Stimulated activated effector memory CD8-positive, alpha-beta T cell treated with anti-CD3 and anti-CD28 coated beads, Interleukin-12 subunit alpha, Interleukin-12 subunit beta, amount 100 ng/mL, for 72 hours (primary cell): ENCODE measurements at places on chromosomes 4 and X.

GRCh38 chr4:30783751-30784150 is 63.6 kb downstream of the PCDH7 start:
- no peak for DNase-seq

GRCh38 chr4:108586778-108587177 is 33.6 kb upstream of the RPL34 start:
- no peak for DNase-seq

GRCh38 chr4:2289311-2289954 is 27.5 kb upstream of the MXD4 start:
- DNase-seq: no peak

DNA sequence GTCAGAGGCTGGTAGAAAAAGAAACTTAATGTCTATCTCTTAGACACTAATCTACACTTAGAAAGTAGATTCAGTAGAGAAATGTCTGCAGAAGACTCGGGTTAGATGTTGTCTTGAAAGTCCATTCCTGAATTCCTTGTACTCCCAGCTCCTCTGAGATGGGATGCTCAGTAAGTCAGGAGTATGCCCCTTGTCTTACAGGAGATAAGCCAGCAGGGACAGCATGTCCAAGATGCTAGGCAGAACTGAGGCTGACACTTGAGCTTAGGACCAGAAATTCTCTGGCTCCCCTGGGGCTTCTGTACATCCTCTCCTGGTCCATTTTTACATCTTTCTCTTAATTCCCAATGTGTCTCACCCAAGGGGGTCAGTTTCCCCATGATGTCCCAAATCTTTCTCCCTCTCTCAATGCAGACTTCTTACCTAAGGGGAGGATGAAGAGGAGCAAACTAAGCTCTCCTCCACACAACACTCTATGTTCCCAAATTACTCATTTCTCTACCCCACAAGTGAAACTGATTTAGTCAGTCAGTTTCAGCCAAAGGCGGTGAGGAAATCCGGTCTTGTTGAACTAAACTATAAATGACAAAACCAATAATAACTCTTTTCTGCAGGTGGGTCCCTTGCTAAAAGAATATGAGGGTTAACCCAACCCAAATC is 558.2 kb upstream of the DIPK2B start:
- DNase-seq: no peak

GRCh38 chr4:178937130-178937529 is 1494.9 kb upstream of the AGA start:
- no peak for DNase-seq

DNA sequence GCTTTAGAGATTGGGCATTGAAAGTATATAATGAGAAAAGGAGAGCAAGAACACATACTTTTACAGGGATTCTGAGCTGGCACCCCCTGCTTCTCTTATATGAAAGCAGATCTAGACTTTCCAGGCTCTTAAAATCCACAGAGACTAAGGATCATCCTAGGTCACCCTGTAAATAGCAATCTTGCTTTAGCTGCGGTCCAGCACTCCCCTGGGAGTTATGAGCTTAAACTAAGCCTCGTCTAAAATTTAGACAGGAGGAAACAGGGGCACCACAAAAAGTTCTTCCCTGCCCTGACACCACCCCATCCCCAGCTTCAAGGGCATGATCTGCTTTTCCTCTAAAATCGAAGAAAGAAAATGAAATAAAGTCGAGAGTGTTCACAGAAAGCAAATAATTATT is 143.3 kb upstream of the KCNIP4 start:
- DNase-seq: no peak

DNA sequence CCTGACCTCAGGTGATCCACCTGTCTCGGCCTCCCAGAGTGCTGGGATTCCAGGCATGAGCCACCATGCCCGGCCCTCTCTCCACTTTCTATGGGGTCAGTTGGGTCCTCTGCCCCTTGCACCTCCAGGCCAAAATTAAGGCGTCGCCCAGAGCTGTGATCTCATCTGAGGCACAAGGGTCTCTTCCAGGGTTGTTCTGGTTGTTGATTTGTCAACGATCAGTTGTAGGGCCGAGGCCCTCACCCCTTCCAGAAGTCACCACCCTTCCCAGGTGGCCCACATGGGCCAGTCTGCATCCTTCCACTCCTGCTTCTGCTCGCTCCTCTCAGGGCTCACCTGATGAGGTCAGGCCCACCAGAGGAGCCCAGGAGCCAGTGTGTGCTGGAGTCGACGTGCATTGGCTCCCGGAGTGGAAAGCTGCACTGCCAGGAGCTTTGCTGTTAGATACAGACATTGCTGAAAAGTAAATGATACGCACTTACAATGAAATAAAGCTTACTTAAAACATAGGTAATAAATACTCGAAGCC is 14.3 kb upstream of the TMEM271 start:
- no peak for DNase-seq

DNA sequence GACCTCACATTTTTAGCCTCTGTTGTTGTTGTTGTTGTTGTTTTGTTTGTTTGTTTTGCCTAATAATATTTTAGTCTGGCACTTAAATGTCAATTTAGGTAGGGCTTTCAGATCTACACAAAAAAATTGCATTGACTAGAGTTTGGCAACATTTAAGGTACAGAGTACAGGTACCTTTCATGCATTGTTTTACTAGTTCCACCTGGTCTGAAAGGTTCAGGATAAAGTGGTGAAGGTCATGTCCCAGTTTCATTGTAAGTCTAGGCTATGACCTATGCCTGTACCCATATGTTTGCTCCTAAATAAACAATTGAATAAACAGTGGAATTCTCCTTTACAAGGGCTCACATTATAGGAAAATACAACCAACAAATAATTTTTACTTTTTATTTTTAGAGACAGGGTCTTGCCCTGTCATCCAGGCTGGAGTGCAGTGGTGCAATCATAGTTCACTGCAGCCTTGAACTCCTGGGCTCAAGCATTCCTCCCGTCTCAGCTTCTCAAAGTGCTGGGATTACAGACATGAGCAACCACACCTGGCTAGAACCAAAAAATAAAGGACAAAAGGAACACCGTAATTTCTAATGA is 13.8 kb downstream of the RNF128 start:
- DNase-seq: no peak

DNA sequence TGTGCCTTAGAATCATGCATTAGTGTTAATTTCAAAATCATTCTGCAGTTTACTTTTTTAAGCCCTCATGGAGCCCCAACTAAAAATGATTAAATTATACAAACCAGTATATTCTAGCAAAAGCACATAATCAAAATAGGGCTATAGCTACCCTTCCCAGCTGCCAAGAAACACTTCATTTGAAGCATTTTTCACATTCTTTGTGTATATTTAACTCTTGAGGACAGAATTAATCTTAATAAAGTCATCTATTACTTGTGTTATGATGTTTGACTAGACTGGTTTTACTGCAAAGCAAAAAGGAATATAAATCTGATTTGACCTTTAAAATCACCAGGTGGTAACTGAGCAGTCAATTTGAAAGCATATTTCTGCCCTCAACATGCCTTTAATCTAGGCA is 145.1 kb downstream of the PRDM5 start:
- DNase-seq: no peak

- no peak for DNase-seq
Measured at GRCh38 chrX:106249706-106250379, 81.7 kb downstream of the PWWP3B start.

- DNase-seq: no peak
Measured at GRCh38 chr4:49221209-49221608, 235.1 kb downstream of the CWH43 start.

DNA sequence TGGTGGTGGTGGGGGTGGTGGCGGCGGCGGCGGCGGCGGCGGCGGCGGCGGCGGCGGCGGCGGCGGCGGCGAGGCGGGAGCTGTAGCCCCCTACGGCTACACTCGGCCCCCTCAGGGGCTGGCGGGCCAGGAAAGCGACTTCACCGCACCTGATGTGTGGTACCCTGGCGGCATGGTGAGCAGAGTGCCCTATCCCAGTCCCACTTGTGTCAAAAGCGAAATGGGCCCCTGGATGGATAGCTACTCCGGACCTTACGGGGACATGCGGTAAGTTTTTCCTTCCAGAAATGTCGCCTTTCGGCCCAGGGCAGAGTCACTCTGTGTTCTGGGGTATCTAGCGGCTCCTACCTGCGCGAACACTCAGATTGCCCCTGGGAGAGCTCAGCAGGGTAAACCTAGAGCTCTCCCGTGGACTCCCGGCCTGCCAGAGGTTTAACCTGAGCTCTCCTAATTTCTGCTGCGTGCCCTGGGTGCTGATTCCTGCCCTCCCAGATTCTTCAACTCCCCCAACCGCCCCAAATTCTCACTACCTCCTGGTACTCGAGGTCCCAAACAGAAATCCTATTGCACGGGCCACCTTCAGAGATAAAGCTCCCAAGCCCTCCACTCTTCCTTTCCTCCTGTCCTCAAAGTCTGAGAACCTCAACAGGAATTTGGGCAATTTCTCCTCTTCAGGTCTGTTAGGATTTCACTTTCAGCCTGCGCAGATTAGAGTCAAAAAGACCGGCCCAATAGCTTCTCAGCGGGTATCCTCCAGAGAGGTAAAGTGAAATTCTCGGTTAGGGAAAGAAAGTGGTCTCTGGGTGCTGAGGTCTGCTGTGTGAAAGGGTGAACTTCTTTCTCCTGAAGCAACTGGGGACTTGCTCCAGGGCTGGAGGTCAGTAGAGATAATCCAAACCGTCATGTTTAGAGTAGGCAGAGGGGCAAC is 2.9 kb downstream of the AR start:
- no peak for DNase-seq

GRCh38 chrX:78321809-78322208 is 5.6 kb downstream of the CYSLTR1 start:
- no peak for DNase-seq

GRCh38 chrX:131279617-131280016 is 9.5 kb downstream of the IGSF1 start:
- DNase-seq: no peak

DNA sequence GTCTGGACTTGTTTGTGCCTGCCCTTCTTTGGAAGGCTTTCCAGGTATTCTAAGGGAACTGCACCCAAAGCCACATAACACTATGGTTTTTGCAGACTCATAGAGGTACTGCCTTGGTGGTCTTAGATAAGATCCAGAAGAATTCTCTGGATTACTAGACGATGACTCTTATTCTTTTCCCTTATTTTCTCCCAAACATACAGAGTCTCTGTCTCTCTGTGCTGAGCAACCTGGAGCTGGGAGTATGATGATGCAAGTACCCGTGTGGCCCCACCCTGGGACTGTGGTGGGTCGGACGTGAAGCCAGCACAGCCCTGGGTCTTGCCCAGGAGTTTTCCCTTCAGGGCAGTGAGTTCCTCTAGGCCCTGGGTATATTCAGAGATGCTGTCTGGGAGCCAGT is 1342.4 kb upstream of the TENM3 start:
- no peak for DNase-seq

- no peak for DNase-seq
Measured at GRCh38 chrX:45524296-45524695, 323.6 kb upstream of the DIPK2B start.

DNA sequence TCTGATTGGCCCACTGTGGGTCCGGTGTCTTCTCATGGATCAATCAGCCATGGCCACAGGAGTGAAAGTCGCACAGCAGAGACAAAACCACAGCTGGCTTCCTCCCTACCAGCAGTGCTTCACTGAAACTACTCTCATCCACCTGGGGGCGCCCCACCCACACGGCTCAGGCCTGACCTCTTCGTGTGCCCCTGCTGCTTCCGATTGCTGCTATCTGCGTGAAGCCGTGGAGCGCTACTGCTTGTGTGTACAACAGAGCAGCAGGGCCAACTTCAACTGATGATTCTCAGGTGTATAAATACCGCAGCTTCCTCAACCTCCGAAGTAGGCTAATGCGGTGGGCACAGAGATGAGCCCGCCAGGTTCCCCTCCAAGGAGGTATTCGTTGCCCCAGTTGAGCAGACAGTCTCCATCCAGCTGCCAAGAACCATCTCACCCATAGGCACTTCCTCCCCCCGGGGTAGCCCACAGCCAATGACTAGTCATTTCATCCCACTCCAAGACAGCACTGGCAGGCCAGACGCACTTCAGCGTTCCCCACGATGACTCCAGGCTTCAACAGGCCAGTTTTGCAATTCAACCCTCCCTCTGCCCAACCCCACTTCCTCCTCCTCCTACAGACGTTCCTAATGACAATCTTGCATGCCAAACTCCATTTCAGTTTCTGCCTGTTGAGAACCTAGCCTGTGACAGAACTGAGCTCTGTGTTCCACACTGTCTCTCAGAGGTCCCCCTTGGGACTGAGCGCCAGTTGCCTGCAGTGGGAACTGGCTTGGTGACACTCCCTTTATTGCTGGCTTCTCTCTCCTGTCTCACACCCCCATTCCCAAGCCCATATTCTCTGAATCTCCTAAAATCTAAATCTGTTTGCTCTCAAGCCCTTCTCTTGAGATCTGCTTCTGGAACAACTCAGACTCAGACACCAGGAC is 41.3 kb upstream of the ATP6AP2 start:
- peak; percentile 73 for DNase-seq

GRCh38 chrX:16822723-16823122 is 36.5 kb downstream of the TXLNG start:
- peak; percentile 51 for DNase-seq

- DNase-seq: no peak
Measured at GRCh38 chr4:38762560-38762959, 20.2 kb downstream of the TLR10 start.

DNA sequence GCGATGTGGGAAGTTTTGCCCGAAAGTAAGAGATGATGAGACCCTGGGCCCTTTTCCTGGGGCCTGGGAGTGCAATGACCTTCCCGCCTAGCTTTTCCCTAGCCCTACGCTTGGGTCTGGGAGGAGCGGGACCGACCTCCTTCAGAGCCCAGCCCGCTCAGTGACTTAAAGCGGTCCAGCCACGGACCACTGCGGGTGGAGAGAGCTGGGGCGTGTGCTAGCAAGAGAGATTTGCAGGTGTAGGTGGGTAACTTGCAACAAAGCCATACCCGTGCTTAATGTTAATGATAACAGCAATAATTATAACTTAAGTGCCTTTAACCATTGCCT is 503 bp upstream of the PDE5A start:
- DNase-seq: no peak

- DNase-seq: no peak
Measured at GRCh38 chr4:30865691-30866090, 145.5 kb downstream of the PCDH7 start.

DNA sequence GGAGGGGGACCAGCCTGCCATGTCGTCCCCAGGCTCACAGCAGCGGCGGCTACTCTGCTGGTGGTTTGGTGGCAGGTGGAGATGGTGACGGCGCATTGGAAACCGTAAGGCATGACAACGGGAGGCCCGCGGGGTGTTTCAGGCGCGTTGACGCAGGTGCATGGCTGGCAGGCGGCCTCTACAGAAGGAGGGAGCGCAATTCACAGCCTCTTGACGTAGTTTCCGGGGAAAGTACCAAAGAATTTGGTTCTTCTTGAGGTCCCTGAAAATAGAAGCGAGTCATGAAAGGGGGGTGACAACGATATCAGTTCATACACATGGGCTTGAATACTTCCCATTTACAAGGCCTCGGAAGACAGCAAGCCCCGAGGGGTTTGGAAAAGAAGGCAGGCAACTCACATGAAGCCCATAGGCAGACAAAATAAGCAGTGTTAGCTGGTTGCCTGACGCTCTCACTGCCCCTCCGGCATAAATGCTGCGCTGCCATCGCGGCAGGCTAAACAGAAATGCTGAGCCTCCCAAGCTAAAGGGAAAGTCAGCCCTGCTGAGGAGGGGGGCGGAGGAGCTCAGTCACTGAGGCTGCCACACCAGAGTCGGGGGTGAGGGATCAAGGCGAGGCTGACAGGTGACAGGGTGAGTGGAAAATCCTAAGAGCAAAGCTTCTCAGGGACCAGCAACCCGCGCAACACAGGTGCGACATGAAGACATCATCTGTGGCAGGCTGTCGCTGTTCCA is 52.3 kb upstream of the PDLIM3 start:
- DNase-seq: no peak
